ENCODE measurements at places on chromosomes 3 and 15.
A peak's percentile ranks its signal among the peaks of the same experiment; 100 is the strongest.

DNA sequence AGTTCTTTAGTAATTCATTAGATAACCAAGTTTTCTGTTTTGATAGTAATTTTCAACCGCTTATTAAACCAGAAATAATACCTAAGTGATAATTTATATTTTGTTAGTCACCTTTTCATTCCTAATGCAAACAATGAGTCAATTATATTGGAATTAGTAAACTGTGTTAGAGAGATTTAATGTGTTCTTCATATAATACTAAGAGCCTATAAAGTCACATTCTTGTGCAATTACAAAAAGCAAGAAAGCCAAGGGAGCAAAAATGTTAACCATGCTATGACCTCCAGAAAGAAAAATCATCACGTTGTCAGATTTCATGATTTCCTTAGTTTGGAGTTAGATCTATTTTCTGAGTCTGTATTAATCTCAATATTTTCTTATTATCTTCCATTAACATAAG lies 108.8 kb upstream of the SAMMSON start:
- DNase-seq: no peak

DNA sequence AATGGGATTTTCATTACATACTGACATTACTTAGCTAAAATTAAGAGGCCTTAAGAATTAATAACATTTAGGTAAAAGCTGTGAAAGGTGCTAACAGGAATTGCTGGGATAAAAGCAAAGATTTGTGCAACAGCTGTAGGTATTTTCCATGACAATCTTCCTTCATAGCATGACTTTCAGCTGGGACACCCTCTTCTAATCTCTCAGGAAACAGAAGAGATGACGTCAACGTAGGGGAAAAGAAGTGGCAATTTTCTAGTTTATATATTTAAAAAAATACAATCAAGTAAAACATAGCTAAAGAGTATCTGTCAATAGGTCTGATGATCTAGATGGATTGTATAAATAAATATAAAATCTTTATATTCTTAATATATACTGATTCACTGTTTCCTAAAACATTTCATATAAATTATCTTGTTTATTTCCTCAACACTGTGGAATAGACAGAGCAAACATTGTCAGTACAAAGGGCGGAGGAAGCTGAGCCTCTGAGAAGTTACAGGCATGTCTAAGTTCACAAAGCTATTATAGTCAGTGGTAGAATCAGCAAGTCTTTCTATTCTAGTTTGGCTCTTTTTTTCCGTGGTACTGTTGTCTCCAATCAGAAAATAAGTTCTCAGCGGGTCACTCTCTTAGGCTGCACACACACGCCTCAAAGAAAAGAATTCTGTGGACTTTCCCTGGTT lies 217.0 kb downstream of the P3H2 start:
- no peak for DNase-seq

- no peak for DNase-seq
Measured at GRCh38 chr3:24479816-24480215, 14.8 kb downstream of the THRB start.

DNA sequence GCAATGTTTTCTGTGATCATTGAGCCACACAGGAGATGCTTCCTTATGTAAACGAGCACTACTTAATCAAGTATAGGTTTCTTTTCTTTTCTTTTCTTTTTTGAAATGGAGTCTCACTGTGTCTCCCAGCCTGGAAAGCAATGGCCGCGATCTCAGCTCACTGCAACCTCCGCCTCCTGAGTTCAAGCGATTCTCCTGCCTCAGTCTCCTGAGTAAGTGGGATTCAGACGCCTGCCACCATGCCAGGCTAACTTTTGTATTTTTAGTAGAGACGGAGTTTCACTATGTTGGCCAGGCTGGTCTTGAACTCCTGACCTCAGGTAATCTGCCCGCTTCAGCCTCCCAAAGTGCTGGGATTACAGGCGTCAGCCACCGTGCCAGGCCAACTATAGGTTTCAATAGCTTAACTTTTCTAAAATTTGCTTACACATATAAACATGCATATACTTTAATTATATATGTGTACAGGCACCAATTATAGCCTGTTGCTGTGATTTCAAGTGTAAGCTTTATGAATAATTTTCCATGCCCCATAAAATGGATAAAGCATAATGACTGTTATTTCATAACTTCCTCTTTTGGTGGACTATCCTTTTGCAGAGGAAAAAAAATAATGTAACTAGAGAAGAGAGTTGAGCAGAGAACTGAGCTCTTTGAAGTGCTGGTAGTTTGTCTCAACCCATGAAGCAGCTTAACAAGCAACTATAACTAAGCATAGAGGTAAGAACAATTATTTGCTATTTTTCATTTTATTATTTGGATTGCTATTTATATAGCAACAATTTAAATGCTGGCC lies 24.8 kb upstream of the MBNL1 start:
- peak; percentile 98 for DNase-seq

GRCh38 chr15:89575656-89576416 lies 567 bp downstream of the TICRR start:
- DNase-seq: no peak

DNA sequence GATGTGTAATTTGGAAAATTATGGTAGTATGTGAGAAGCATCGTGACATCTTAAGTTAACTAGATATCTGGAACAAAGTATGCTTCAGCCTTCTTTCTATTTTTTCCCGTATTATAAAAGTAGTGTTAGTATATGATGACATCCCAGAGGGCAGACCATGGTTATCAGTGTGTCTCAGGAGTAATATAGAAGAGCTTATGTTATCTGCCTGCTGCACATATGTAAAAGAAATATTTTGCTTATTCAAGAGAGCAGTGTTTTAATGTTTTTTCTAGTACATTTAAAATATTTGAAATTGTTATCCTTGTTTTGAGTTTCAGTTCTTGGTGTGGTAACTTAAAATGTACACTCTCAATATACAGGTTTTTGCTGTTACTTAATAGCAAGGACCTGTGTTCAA lies 24.1 kb downstream of the PLCL2 start:
- no peak for DNase-seq

GRCh38 chr3:127019449-127019848 lies 36.5 kb downstream of the PLXNA1 start:
- DNase-seq: no peak

DNA sequence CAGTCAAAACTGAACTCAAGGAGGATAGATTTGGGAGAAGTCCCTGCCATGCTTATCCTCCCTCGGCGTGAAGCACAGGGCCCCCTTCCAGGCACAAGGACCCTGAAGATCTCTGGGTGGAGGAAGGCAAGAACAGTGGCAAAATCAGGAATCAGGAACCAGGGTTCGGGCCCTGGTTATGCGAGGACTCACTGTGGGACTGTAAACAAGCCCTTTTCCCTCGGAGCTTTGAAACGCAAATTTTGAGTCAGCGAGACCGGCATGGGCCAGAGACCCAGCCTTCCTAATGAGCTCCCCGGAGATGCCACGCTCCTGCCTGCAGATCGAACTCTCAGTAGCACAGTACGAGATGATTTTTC lies 70.1 kb downstream of the SLC12A8 start:
- DNase-seq: no peak

- no peak for DNase-seq
Measured at GRCh38 chr15:95663156-95664100, 667.1 kb upstream of the NR2F2 start.

GRCh38 chr3:153649286-153649839 lies 471.8 kb upstream of the ARHGEF26 start:
- no peak for DNase-seq

DNA sequence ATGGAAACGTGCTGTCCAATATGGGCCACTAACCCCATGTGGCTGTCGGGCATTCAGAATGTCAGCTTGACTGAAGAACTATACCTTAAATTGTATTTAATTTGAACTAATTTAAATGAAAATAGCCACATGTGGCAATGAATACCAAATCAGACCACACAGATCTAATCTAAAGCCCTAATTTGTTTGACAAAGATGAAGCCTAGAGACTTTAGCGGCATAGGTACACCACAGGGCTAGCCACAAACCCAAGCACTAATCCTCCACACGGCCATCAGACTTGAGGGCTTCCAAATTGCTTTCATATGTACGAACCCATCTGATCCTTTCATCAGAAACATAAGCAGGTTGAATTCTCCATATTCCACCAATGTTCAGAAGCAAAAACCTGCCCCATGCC lies 81.4 kb downstream of the SHQ1 start:
- no peak for DNase-seq

GRCh38 chr15:55394694-55395093 lies 13.5 kb downstream of the CCPG1 start:
- DNase-seq: peak; percentile 95

- DNase-seq: no peak
Measured at GRCh38 chr3:52451237-52452083, 2.4 kb downstream of the TNNC1 start.

- no peak for DNase-seq
Measured at GRCh38 chr3:42875325-42876151, at the start of gene CYP8B1. TSS of gene CYP8B1 (minus strand) at chr3:42875879. CDS start at chr3:42875816, 63 bp downstream.

- DNase-seq: no peak
Measured at GRCh38 chr3:74693251-74693650, 78.8 kb upstream of the CNTN3 start.

DNA sequence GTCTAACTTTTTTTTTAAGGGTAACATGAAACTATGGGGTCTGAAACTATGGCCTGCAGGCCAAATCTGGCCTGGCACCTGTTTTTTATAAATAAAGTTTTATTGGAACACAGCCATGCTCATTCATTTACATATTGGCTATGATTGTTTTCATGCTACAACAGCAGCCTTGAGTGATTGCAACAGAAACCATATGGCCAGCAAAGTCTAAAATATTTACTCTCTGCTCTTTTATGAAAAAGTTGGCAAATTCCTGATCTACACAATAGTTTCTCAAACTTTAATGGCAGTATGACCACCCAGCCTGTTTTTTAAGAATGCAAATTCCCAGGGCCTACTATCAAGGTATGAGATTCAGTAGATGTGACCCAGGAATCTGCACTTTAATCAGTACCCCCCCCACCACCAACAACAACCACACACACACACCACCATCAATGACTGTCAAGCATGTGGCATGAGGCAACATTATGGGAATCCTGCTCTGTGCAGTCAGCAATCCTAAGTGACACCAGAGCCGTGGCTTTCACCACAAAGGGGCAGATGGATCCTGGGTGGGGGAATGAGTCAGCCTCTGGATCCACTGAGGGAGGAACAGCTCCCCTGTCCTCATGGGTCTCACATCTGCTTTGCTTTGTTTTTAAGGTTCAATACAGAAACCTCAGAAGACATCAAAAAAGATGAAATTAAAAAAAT lies 142.8 kb downstream of the NTRK3 start:
- no peak for DNase-seq

DNA sequence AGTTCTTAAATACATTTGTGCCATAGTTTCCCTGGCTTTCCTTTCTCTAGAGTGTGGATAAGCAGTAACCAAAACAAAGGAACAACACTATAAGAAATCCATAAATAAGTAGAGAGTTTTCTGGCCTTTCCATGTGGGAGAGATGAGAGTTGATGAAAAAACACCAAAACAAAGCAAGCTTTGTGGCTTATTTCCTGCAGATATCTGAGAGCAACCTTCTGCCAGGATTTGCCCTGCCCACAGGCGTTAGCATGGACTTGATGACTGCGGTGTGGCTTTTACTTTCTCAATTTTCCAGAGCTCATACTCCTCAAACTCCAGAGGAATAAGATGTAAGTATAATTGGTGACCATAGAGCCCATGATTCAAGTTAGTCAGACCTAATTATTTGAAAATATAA lies 194.9 kb downstream of the RAP2B start:
- DNase-seq: no peak

DNA sequence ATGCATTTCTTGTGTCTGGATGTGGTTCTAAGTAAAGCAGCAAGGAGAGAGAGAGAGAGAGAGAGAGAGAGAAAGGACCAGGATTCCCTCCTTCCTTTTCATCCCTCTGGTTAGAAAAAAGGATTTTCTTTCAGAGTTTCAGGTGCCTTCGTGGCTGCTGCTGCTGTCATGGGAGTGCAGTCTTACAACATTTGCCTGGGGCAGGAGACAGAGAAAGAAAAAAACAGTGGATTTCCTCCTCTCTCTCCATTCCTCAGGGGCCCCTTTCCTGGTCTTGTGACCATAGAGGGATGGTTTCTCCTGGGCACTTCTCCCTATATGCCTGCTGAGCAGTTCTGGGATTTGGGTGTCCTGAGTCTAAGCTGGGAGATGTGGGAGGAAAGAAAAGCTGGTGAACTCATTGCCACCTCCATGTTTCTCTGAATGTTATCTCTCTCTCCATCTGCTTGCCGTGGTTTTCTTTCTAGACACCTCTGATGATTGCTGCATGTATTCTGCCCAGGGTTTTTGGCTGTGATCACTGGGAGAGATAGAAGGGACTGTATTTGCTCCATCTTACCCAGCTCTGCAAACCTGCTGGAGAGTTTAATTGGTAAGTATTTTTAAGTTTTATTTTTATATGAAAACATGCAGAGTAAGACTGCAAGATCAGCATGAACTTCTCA lies 142.4 kb upstream of the RGMA start:
- DNase-seq: no peak

DNA sequence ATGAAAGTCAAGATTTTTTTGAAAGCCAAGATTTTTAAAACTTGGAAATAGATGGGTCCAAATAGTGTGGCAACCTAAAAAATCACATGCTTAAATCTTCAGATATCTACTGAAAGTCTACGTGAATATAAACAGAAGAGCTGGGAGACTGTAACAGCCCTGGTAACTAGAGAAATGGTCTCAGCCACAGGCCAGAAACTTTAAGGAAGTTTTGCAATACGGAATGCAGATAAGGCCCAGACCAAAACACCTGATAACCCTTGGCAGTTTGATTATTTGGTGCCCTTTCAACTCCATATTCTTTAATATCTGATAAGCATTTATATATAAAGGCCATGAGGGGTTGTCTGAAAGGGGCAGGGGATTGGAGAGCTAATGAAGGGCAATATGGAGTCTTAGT lies 537.3 kb upstream of the TGFBR2 start:
- no peak for DNase-seq

DNA sequence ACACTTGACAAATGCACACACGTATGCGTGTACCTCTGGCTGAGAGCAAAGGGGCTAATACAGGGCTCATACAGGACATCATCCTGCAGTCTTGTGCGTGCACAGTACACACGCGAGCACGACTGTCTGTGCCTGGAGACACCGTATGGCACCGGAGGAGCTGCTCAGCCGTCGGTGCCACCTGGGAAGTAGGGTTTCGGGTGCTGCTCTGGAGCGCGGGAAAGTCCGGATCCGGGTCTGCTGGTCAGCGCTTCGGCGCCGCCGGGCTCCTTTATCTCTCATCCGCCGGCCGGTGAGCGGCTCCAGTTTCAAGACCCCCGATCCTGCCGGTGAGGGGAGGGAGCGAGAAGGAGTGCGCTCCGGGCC lies 9.3 kb downstream of the FOXL2 start:
- DNase-seq: no peak

- DNase-seq: no peak
Measured at GRCh38 chr15:34818526-34818925, 23.2 kb upstream of the ACTC1 start.

DNA sequence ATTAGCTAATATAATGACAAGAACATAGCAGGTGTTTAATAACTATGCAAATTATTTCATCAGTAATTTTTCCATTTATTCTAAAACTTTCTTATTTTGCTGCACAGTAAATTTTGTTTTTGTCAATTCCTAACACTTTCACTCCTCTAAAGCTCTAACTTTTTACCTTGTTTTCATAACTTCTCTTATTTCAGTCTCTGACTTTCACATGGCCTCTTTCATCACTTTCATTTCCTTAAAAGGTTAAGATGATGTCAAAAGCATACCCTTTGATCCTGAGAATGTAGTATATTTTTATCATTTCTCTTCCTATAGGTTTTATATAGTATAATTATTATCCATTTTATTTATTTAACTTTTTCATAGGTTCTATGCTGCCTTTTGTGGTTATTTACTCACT lies 1325.8 kb upstream of the ALCAM start:
- no peak for DNase-seq

- DNase-seq: no peak
Measured at GRCh38 chr3:120854908-120855526, 53.0 kb upstream of the STXBP5L start.

Measured in AML-193 (cell line).